Stimulated activated CD8-positive, alpha-beta memory T cell treated with anti-CD3 and anti-CD28 coated beads, Interleukin-2, amount 100 ng/mL, for 1 hour (primary cell): ENCODE measurements at places on chromosomes 6 and 20.
A peak's percentile ranks its signal among the peaks of the same experiment; 100 is the strongest.

GRCh38 chr20:16675001-16675564 is 54.7 kb upstream of the SNRPB2 start:
- no peak for DNase-seq

DNA sequence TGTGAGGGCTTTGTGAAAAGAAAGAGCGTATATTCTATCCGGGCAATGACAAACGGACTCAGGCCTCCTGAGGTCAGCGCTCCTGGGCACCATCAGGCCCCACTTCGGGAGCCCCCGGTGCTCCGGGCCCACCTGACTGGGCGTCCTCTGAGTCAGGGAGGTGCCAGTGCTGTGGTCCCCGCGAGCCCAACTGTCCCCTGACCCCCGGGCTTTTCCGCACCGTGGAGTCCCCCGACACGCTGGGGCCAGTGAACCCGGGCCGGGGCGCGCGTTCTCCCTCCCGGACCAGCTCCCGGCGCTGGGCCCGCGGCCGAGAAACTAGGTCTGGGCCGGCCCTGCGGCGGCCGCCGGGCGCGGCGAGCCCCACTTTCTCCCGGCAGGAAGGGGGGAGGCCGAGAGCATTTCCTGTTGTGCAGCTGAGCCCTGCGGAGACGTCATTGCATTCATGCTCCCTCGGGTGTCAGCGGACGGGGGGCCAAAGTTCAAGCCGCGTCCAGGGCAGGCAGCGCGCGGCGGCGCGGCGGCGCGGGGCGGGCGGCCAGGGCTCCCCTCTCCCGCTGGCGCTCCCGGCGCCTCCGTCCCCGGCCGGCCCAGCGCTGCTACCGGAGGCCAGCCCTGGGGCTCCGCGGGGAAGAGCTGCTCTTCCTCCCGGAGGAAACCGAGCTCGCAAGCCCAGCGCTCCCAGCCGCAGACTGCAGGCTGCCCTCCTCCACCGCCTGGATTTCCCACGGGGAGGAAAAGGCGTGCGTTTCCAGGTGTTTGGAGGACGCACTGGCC is 18.3 kb downstream of the HIVEP2 start:
- peak; percentile 42 for DNase-seq

- DNase-seq: peak; percentile 30
Measured at GRCh38 chr6:132962936-132963868, 148.8 kb downstream of the RPS12 start.

GRCh38 chr6:16582446-16583143 is 178.7 kb downstream of the ATXN1 start:
- DNase-seq: no peak

DNA sequence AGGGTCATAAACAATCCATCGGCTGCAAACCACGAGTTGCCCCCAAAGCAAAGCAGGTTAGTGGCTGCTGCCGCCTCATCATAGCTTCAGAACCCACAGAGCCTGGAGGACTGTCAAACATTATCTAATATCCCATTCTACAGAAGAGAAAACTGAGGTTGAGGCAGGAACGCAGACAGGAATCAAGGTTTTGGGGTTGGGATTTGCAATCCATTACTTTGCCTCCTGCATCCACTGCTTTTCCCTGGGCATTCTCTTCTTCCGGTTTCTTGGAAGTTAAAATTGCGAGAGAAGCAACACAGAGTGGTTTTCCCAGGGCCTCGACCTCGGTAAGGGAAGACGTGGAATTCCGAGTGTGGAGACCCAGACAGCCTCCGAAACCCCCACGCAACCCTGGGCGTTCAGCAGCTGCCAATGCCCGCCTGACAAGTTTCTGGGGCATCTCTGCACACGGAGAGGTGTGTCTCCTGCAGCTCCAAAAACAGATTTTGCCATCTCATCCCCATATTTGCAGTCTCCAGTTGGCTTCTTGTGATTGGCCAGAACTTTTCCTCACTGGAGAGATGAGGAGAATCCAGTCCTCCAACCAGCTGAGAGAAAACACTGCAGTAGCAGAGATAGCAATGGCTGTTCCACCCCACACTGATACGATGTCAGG is 45.5 kb upstream of the SNAP25 start:
- no peak for DNase-seq

GRCh38 chr6:71721642-71722041 is 164.7 kb upstream of the RIMS1 start:
- DNase-seq: no peak

GRCh38 chr20:48790473-48791003 is 37.3 kb downstream of the PREX1 start:
- no peak for DNase-seq

- no peak for DNase-seq
Measured at GRCh38 chr20:54514028-54514607, 38.7 kb downstream of the DOK5 start.

GRCh38 chr20:24148372-24148771 is 159.8 kb upstream of the GGTLC1 start:
- DNase-seq: peak; percentile 10

- no peak for DNase-seq
Measured at GRCh38 chr20:37194621-37195417, 15.5 kb upstream of the MROH8 start.

DNA sequence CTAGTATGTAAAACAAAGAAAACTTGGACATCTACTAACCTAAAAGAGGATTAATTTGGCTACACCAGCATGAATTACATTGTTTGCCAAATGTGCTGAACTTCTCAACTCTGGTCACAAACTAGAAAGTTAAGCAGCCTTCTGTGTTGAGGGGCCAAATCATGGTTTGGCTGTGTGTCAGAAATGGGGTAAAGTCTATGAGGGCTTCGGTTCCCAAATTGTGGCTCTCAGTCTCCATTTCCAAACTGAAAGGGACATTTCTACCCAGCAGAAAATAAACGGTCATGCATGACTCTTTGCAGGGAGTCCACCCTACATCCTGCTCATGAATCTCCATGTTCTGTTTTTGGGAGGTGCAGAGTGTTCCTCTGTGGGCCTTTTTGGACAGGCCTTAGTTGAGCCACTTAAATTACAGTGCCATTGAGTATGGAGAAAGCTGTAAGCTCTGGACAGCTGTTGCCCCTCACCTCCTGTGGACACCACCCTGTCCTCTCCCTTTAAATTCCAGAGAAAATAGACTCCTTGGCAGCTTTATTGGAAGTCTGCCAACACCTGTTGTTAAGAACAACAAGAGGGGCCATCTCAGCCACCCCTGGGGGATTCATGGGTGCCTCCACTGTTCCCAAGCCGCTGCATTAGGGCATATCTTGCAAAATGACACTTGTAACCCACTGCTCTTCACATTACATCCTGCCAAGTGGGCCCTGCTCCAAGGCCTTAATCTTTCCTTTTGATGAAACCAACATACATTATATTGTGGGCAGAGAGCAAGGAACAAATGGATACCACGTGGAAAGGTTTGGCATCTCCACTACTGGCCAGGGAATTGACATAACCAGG is 27.5 kb upstream of the SNRPC start:
- DNase-seq: no peak

DNA sequence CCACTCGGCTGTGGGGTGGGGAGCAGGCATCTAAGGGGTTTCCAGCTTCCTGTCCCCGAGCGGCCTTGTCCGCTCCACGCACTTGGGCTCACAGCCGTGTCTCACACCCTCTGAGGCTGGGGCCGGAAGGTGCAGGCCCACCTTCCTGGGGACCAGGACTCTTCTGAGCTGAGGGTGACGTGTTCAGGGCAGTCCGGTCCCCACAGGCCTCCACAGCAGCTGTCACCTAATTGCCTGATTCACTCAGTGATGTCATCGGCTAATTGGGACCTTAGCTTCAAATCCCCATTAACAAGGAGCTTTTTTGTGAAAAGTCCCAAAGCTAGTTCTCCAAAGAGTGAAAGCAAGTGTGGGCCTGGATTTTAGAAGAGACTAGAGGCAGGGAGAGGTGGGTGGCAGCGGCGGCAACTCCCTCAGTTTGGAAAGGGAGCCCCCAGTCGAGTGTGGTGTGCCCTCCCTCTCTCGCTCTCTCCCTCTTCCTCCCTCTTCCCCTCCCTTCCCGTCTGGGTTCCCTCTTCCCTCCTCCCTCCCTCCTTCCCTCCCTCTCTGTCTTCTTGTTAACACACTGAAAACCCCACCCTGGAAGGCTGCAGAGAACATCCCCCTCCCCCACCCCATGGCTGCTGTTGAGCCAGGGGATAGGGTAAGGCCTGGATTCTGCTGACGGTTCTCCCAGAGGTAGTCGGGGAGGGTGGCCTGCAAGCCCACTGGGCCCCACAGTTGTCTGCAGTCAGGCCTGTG is 39.0 kb downstream of the MYT1 start:
- DNase-seq: no peak

- no peak for DNase-seq
Measured at GRCh38 chr6:111228094-111228493, 140.8 kb downstream of the SLC16A10 start.

DNA sequence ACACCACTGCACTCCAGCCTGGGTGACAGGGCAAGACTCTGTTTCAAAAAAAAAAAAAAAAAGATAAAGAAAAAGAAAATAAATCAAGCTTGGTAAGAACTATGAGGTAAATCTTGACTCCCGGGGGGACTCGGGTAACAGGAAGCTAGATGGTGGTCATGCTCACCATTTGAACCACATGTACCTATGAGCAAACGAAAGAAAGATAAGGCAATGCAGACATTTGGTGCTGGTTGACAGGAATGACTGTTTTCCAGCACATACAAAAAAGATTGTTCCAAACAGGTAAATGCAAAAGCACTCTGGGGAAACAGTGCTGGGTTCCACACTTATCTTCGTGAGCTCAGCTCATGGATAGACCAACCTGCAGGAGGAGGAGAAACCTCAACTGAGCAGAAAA is 22.8 kb upstream of the PTPN1 start:
- DNase-seq: no peak

DNA sequence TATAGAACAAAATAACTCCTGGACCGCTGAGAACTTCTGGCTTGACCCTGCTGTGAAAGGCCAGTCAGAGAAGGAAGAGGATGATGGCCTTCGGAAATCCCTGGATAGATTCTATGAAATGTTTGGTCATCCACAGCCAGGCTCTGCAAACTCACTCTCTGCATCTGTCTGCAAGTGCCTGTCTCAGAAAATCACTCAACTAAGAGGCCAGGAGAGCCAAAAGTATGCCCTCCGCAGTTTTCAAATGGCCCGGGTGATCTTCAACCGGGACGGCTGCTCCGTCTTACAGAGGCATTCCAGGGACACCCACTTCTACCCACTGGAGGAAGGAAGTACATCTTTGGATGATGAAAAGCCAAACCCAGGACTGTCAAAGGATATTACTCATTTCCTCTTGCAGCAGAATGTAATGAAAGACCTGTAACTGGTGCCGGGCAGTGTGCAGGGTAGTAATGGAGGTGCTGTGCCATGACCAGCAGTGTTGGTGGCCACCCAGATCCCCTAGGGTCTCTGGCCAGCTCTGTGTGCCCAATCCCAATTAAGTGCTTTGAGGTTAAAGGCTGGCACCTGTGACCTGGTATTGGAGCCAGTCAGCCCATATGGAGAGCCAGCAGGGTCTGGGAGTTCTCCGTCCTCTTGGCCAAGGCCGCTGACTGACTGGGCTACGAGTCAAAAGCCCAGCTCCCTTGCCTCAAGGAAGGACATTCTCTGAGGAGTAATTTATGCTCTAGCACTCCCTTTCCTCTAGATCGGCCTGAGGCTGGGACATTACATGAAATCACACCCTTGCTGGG is 87.1 kb downstream of the TRMT6 start:
- DNase-seq: no peak
